ENCODE measurements at places on chromosomes 13 and 19.
A peak's percentile ranks its signal among the peaks of the same experiment; 100 is the strongest.

- DNase-seq = no peak
Measured at GRCh38 chr19:5580161-5580571, 12.4 kb upstream of the TINCR start.

- DNase-seq = no peak
Measured at GRCh38 chr19:44648631-44649251, 5.0 kb downstream of the PVR start.

GRCh38 chr19:27971071-27971470 lies 1241.9 kb downstream of the UQCRFS1 start:
- peak; percentile 98 for DNase-seq

DNA sequence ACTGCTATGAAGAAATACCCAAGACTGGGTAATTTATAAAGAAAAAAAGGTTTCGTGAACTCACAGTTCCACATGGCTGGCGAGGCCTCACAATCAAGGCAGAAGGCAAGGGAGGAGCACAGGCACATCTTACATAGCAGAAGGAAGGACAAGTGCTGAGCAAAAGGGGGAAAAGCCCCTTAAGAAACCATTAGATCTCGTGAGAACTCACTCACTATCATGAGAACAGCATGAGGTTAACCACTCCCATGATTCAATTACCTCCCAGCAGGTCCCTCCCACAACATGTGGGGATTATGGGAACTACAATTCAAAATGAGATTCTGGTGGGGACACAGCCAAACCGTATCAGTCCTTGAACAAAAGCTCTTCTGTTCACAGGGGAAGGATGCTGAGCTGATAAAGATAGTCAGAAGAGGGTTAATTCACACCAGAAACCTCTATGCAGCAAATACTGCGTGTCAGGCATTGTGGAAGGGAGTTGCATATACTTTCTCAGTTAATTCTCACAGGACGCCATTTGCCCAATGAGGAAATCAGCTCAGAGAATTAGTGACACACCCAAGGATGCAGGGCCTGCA lies 246.2 kb downstream of the FOXO1 start:
- DNase-seq = no peak

GRCh38 chr19:50547385-50548190 lies 20.6 kb downstream of the LRRC4B start:
- DNase-seq = no peak

Data from islet precursor cell (in vitro differentiated cells).